ENCODE measurements at places on chromosomes 4 and X.

GRCh38 chr4:184824081-184824775, 1.5 kb downstream of the ACSL1 start:
- no peak for DNase-seq

DNA sequence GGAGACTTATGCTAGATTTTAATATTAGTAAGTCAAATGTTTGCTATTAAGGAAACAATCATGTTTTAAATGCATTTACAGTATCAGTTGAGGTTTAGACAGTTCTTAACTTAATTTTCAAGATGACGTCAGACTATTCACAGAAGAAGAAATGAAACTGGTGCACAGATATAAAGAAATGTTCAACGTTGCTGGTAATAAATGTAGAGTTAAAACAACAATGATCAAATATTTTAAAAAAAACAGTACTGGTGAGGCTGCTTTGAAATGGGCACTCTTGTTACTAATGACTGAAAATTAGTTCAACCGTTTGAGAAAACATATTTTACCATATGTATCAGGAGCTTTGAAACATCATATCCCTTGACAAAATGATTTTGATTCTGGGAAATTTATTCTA, 44.2 kb downstream of the ABHD18 start:
- no peak for DNase-seq

DNA sequence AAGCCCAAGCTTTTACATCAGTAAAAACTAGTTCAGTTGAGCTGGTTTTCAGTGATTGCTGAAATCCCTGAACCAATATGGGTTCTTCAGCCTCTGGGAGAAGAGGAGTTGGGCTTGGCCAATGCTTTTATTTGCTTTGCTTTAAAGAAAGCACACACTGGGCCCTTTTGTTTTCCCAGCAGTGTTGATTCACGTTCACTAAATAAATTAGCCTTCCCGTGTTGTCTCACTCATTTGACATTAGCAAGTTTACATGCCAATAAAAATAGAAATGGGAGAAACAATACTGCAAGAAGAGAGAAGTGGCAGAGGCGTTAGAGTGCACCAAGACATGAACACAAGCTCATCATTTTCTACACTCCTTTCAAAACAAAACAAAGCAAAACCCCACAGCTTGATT, 136.2 kb downstream of the SHROOM3 start:
- no peak for DNase-seq

DNA sequence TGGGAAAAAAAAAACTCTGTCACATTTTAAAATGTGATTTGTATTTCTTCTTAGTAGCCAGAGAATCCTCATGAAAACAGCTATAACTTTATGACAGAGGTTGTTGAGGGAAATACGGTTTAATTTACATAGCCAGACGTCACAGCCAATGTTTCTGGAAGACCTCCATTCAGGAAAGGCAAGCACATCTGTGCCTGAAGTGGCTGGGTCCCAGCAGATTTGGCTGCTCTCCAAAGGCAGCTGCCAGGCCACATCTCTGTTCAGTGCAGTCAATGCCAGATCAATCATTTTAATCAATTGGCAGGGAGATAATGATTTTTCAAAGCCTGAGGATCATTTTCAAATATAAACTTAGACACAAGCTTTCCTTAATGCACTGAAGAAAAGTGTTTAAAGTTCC, 86.5 kb upstream of the ZIC3 start:
- no peak for DNase-seq

DNA sequence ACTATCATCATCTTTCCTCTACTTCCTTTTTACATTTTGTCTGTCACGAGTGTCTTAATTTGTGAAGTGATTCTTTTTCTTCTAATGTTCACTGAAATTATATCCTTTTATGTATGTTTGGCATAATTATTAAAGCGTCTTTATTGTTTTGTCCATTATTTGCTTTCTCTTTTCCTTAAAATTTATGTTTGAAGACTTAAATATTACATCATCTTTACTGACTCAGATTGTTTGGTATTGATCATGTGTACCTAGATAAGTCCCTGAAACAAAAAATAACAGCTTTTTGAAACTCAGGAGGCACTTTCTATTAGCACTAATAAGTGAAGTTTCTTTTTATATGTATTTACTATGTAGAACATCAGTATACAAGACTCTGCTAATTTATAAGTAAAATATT, 120.1 kb downstream of the RAP1GDS1 start:
- no peak for DNase-seq

- DNase-seq = no peak
These were observed 21.1 kb downstream of the ACOX3 start for GRCh38 chr4:8419222-8420041.

- no peak for DNase-seq
These were observed 498.1 kb upstream of the FSTL5 start for GRCh38 chr4:162661913-162662312.

All from activated naive CD4-positive, alpha-beta T cell treated with anti-CD3 and anti-CD28 coated beads, Interleukin-2, amount 10 ng/mL, durations not matched to agents 7 days and 5 days (primary cell).